ENCODE measurements at places on chromosomes 2 and 18. TPM values are rescaled to one million over a fixed set of nuclear protein-coding genes. Genes with fewer than 3 reads are reported as not detected.

Gene ABCG8
- not detected for total RNA-seq

Gene CYP1B1
- 19.4 TPM for total RNA-seq

Gene MEP1B
- total RNA-seq: not detected

Gene RELCH
- total RNA-seq: 19.6 TPM

Gene TXNDC2
- total RNA-seq: not detected

Gene IL37
- total RNA-seq: not detected

Gene CD8B2
- 3.6 TPM for total RNA-seq

Gene LOXHD1
- not detected for total RNA-seq

Gene HOXD11
- total RNA-seq: not detected

Gene SRD5A2
- not detected for total RNA-seq

Gene EMILIN1
- 0.89 TPM for total RNA-seq

Gene BCL2
- total RNA-seq: 60.5 TPM

Gene ANAPC1
- 128 TPM for total RNA-seq

Gene KCNE4
- not detected for total RNA-seq

Gene ARL4C
- total RNA-seq: 54.7 TPM

Gene MRO
- 0.18 TPM for total RNA-seq

Gene OBSL1
- total RNA-seq: 0.48 TPM

Gene TUBB8B
- not detected for total RNA-seq

Gene POTEJ
- not detected for total RNA-seq

Gene ASXL2
- 67.5 TPM for total RNA-seq

Gene VWA3B
- not detected for total RNA-seq

Gene SCN9A
- not detected for total RNA-seq

Gene GCKR
- total RNA-seq: not detected

Gene ZSWIM2
- not detected for total RNA-seq

Gene IL1RL1
- 0.22 TPM for total RNA-seq

Gene OSBPL1A
- 1.3 TPM for total RNA-seq

Gene NEUROD1
- total RNA-seq: not detected

Gene CASP10
- total RNA-seq: 7.3 TPM

Gene VIT
- not detected for total RNA-seq

Gene KCNIP3
- total RNA-seq: not detected

Gene HOXD10
- total RNA-seq: not detected

Gene EFHD1
- 0.33 TPM for total RNA-seq

Gene NCKAP5
- not detected for total RNA-seq

Gene PRKAG3
- total RNA-seq: not detected

Gene CYRIA
- total RNA-seq: 1.2 TPM

Gene PRSS56
- not detected for total RNA-seq

Gene TMEM37
- total RNA-seq: not detected

Gene INPP5D
- total RNA-seq: 49.3 TPM

Gene VAPA
- total RNA-seq: 193 TPM

Gene SH3RF3
- 0.27 TPM for total RNA-seq

Gene ELOA2
- total RNA-seq: not detected

Gene MYO5B
- 0.11 TPM for total RNA-seq

Gene USP37
- 29.9 TPM for total RNA-seq

Gene IL36B
- not detected for total RNA-seq

Gene SERPINB11
- not detected for total RNA-seq

Gene ATP8B1
- total RNA-seq: not detected

Gene SH2D6
- total RNA-seq: 0.63 TPM
